ENCODE measurements at places on chromosomes 6 and 20. TPM values are rescaled to one million over a fixed set of nuclear protein-coding genes. Genes with fewer than 3 reads are reported as not detected.

DNA sequence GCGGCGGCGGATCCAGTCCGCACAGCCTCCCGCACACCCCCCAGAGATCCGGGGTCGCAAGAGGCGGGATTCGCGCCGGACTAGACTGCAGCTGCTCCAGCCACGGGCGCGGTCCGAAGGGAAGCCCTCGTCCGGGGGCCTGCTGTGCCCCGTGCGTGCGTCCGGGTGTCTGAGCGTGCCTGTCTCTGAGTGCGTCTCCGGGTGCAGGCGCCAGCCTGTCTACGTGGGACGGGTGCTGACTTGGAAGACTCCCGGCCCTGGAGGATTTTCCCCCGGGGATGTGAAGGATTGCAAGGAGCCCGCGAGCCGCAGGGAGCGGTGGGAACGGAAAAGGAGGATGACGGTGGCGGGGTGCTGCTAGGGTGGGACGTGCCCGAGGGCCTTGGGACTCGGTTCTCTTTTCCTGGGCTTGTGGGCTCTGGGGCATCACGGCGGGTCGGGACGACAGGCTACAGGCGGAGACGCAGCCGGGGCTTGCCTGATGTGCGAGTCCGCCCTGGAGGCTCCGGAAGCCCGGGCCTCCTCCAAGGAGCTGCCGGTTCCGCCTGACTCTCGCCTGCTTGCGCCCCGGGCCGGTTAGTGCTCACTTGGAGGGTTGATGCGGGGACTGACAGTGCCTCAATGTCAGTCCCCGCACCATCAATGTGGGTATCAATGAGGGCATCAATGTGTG lies 5.7 kb downstream of the MAFB start:
- DNase-seq, result peak; percentile 54

- no peak for DNase-seq
These were observed 375.9 kb downstream of the RNF144B start for GRCh38 chr6:18763086-18763485.

DNA sequence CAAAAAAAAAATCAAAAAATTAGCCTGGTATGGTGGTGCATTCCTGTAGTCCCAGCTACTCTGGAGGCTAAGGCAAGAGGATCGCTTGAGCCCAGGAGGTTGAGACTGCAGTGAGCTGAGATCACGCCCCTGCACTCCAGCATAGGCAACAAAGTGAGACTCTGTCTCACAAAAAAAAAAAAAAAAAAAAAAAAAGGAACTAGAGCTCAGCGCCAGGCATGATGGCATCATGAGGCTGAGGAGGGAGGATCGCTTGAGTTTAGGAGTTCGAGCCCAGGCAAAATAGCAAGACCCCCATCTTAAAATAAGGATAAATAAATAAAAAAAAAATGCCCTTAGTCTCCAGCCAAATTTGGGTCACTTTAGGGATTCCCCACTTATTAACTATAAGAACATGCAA lies 40.4 kb upstream of the PIM1 start:
- DNase-seq, result no peak

GRCh38 chr20:50722424-50723155 lies 8.8 kb upstream of the PARD6B start:
- no peak for DNase-seq

The TCP11 gene
- not detected for total RNA-seq

DNA sequence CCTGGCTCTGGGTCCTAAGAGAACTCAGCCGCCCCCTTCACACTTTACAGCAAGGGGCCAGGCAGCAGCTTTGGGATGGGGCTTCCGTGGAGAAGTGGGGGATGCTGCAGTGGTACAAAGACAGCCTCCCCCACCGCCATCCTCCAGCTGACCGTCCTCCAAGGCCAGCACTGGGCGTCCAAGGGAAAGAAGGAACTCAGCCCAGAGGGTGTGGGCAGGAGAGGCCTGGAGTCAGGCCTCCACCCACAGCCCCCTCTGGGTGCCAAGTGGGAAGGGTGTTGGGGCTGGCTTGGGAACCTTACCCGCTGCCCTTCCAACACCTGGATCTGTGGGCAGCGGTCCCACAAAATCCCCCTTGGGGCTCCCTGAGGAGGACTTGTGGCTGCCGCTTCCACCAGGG lies 13.1 kb downstream of the STMN3 start:
- no peak for DNase-seq

The SOX18 gene
- total RNA-seq, result 28.1 TPM

The SGK2 gene
- 29.8 TPM for total RNA-seq

The BYSL gene
- total RNA-seq, result 24.6 TPM

- DNase-seq, result no peak
These were observed 7.5 kb upstream of the SUMO4 start for GRCh38 chr6:149392535-149392934.

The LAMA5 gene
- total RNA-seq, result 433 TPM

The JPH2 gene
- total RNA-seq, result 35.2 TPM

- no peak for DNase-seq
These were observed 68.6 kb upstream of the MCHR2 start for GRCh38 chr6:100062621-100063020.

- DNase-seq, result no peak
These were observed 4.1 kb upstream of the TXLNB start for GRCh38 chr6:139295901-139296300.

The SLC22A16 gene
- total RNA-seq, result not detected

DNA sequence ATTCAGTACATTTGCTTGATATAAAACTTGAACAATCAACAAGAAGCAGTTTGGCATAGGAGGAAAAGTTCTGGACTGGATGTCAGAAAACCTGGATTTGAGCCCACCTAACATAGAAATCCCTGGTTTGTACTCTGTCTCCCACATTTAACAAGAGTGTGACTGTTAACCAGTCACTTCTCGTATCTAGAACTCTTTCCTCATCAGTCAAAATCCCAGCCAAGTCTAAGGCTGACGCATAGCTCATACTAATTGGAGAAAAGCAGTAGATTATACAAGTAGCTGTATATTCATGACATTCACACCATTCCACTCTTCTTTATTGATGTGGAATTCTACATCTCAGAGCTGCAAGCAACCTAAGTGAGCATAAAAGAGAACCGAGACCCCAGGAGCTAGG lies 222.7 kb downstream of the PHACTR1 start:
- DNase-seq, result no peak

DNA sequence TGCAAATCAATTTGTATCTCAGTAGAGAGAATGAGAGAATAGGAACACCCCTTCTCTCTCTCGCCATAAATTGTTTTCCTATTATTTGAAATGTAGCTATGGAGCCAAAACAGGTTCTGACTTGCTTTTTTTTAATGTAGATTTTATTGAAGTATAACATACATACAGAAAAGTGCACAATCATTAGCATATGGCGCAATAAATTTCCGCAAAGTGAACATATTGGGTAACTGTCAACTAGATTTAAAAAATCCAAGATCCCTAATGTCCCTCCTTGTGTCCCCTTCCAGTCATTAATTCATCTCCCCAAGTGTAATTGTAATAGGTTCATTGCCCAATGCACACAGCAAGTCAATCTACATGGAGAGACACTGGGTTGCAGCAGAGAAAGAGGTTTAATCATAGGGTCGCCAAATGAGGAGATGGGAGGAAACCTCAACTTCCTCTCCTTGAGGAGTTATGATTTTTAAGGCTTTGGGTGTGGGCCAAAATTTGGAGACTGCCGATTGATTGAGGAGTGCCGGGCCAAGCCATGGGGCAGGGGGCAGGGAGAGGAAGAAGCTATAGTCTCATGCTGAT lies 43.3 kb upstream of the TGM3 start:
- no peak for DNase-seq

- DNase-seq, result no peak
These were observed 526.1 kb upstream of the SPTLC3 start for GRCh38 chr20:12482661-12483060.

GRCh38 chr6:18155864-18156421 lies 721 bp downstream of the KDM1B start:
- peak; percentile 80 for DNase-seq

The TPMT gene
- 9.5 TPM for total RNA-seq

The NHLRC1 gene
- total RNA-seq, result 4.1 TPM

The PRICKLE4 gene
- 14.2 TPM for total RNA-seq

- DNase-seq, result no peak
These were observed 256.1 kb upstream of the RUNX2 start for GRCh38 chr6:45072016-45072415.

The CTNNBL1 gene
- total RNA-seq, result 52.9 TPM

GRCh38 chr6:145547594-145548335 lies 187.6 kb downstream of the EPM2A start:
- no peak for DNase-seq

GRCh38 chr20:63000958-63001357 lies 5.8 kb downstream of the BHLHE23 start:
- DNase-seq, result no peak

- no peak for DNase-seq
These were observed 29.3 kb upstream of the TXNDC5 start for GRCh38 chr6:7939864-7940228.
